NCI-H2029 (cell line): ENCODE measurements at places on chromosomes 11 and 22.

- DNase-seq = no peak
Observed at GRCh38 chr11:125569915-125570621, 791 bp downstream of the EI24 start.

- no peak for DNase-seq
Observed at GRCh38 chr22:32877196-32877595, 75.7 kb downstream of the TIMP3 start.

- DNase-seq = no peak
Observed at GRCh38 chr22:49370627-49371301, 456.9 kb downstream of the BRD1 start.

- no peak for DNase-seq
Observed at GRCh38 chr11:12149672-12150225, 39.4 kb downstream of the MICAL2 start.

GRCh38 chr11:120441592-120441991 lies 70.0 kb upstream of the GRIK4 start:
- DNase-seq = no peak

DNA sequence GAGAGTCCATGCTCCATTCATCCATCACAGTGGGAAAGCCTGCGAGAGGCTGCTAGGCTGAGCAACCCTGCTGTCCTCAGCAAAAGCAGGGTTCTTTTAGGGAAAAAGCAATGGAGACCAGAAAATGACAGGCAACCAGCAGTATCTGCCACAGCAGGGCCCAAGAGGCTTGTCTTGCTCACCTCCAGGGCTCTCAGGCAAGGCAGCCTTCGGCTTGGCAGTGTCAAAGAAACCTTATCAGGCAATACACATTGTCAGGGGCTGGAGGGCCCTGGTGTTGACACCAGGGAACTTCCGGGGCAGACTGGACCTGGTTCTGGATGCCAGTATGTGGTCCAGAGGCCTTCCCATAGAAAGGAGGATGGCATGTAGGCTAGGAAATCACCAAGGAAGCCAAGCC lies 10.2 kb upstream of the TLCD5 start:
- DNase-seq = no peak

- no peak for DNase-seq
Observed at GRCh38 chr22:23509571-23510302, 70.4 kb downstream of the IGLL1 start.

DNA sequence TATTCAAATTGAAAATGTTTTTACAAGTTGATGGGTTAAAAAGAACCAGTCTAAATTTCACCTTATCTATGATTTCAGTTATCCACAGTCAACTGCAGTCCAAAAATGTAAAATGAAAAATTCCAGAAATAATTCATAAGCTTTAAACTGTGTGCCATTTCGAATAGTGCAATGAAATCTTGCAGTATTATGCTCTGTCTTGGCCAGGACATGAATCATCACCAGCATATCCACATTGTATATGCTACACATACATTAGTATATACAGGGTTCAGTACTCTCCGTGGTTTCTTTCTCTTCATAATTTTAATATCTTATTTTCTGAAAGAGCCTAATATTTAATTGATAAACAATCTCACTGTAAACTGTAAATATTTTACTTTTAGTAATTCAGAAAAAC lies 45.9 kb downstream of the ARHGAP32 start:
- no peak for DNase-seq
